ENCODE measurements at places on chromosomes 3 and 15.

DNA sequence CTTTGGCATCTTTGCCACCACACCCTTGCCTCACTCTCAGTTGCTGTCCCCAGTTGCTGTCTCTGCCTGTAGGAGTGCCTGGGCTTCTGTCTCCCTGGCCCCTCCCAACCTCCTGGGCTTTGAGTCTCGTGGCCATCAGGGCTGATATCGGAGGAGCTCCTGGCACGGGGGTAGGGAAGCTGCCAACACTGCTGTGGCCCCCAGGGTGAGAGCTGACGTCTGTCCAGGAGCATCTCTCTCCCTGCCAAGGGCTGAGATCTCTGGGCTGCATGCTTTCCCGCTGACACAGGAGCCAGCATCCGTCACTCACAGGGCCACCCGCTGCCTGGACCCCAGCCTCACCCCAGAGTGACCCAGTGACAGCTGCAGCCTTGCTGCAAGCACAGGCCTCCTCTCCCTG, 47.4 kb downstream of the EXOG start:
- DNase-seq = no peak

DNA sequence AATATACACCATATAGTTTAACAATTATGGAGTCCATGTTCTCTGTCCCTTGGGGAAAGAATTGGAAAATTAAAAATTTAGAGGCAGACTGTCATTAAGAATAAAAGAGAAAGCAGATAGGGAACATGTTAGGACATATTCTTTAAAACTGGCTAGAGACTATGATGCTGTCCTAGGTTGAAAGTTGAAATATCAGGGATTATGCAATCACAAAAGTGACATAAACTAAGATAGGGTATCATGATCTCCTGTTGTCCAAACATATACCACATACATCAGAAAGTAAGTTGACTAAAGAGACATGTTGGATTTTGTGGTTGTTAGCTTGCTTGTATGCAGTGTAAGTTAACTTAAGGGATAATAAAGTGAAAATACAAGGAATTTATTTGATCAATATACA, 9.9 kb upstream of the EID1 start:
- DNase-seq = no peak

DNA sequence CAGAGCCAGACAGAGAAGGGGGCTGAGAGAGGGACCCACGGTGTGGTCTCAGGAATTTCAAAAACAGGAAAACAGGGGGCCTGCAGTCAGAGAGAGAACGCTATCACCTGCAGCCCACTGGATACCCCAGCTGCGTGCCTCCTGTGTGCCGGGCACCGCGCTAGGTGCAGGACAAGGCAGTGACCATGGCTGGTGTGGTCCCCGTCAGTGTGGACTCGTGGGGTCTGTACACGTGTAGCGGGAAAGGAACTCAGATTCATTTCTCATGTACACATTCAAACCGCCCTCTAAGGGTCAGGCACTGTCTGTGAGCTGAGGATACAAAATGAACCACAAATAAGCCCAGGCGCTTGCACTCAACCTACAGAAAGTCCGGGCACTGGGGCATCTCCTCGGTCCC, 20.9 kb downstream of the SSUH2 start:
- no peak for DNase-seq

DNA sequence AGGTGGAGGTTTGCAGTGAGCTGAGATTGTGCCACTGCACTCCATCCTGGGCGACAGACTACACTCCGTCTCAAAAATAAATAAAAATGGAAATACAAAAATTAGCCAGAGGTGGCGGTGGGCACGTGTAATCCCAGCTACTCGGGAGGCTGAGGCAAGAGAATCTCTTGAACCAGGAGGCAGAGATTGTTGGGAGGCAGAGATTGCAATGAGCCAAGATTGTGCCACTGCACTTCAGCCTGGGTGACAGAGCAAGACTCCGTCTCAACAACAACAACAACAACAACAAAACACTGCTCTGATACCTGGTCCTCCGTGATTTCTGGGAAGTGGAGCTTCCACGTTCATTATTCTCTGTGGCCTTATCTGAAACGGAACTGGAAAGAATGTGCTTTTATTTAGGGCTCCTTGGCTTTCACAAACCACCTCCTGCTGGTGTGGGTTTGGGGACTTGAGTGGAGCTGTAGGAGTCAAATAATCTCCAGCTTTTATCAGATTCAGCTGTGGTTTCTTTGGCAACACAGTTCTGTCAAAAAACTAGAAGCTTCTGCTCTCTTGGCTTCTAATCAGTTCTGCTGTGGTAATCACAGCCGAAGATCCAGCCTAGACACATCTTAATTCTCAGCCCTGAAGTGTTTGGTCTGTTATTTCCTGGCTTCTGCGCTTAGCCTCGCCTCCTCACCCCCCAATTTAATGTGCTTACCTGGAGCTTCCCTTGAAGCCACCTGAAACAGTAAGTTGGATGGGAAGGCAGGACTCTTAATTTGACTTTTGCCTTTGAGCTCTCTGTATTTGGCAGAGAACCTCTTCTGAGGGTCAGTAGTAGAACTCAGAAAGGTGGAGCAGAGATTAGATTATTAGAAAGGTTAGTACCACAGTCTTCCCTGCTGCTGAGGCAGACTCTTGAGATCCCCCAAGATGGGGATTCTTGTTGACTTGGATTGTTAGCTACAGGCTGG, 21.4 kb downstream of the IRAK2 start:
- no peak for DNase-seq

GRCh38 chr3:119557877-119558269, 1.5 kb downstream of the CD80 start:
- no peak for DNase-seq

- no peak for DNase-seq
Measured at GRCh38 chr3:141320399-141321108, 47.8 kb upstream of the ZBTB38 start.

- DNase-seq = no peak
Measured at GRCh38 chr3:59580499-59580898, 530.7 kb upstream of the CFAP20DC start.

DNA sequence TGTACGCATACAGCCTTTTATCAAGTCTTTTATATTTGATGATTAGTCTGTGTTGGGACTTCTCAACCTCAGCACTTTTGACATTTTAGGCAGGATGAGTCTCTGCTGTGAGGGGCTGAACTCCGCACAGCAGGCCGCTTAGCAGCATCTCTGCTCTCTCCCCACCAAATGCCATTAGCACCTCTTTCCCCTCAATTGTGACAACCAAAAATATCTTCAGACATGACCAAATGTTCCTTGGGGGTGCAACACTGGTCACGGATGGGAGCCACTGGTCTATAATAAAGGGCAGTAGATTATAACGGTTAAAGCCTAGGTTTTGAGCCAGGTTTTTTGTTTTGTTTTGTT, 109.7 kb upstream of the LRIG1 start:
- no peak for DNase-seq

DNA sequence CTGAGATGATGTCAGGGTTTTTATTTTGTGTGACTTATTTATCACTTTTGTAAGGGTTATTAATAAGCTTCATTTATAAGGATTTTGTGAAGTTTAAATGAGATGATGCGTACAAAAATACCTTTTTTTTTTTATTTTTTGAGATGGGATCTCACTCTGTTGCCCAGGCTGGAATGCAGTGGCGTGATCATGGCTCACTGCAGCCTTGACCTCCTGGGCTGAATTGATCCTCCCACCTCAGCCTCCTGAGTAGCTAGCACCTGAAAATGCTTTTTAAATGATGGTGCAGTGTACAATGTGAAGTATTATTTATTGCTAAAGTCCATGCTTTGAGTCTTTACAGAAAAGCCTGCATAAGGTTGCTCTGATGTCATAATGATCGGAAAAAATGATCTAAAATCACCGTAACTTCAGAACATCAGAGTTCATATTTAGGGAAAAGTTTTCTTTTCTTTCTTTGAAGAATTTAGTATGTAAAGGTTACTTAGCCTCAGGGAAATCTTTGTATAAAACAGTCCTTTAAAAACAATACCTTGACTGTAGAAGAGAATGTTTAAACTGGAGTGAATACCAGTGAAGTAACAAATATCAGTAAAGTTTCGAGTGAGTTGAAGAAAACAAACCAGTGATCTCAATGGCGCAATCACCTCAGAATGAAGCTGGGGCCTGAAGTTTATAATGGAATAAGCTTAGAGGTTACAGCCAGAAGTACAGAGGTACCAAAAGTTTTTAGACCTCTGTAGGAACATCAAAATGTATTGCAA, 29.7 kb downstream of the TCF12 start:
- DNase-seq = no peak

All from fibroblast of mammary gland (primary cell).